NCI-H510A treated with DMSO at 0.1 percent for 48 hours (cell line): ENCODE measurements at places on chromosomes 1 and 21.

- DNase-seq, result no peak
Observed at GRCh38 chr1:70003211-70003908, 202.0 kb downstream of the LRRC40 start.

- no peak for DNase-seq
Observed at GRCh38 chr1:116496380-116496779, 74.4 kb downstream of the CD58 start.

DNA sequence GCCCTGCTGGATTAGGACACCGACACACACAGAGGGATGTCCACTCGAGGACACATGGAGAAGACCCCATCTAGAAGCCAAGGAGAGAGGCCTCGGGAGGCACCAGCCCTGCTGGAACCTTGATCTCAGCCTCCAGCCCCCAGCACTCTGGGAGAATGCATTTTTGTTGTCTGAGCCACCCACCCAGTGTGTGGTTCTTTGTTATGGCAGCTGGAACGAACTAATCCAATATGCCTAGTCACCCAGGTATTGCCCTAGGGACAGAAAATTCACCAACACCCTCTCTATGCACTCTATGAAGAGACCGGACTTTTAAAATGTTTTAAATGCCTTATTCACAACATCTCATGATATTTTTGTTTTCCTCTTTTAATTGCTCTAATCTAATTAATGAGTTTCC, 117.4 kb downstream of the CRYAA start:
- no peak for DNase-seq

DNA sequence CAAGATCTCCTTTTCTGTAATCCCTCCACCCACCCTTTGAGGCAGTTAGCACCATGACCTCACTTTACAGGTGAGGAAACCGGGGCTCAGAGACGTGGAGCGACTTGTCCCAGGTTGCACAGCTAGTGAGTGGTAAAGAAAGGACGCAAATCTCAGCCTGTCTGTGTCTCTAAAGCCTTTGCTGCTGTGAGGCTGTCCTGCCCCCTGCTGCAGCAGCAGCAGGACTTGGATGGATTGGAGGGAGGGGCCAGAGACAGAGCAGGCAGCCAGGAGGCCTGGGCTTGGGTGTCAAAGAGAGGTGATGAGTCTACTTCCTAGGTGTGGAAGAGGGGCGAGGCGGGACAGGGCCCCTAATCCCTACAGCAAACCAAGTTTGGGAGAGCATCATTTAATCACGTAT, 69.6 kb downstream of the PTPRU start:
- no peak for DNase-seq
